Thoracic aorta (tissue), 2 donors: ENCODE measurements at places on chromosomes 1 and 21. TPM values are rescaled to one million over a fixed set of nuclear protein-coding genes. Genes with fewer than 3 reads are reported as not detected.

DNA sequence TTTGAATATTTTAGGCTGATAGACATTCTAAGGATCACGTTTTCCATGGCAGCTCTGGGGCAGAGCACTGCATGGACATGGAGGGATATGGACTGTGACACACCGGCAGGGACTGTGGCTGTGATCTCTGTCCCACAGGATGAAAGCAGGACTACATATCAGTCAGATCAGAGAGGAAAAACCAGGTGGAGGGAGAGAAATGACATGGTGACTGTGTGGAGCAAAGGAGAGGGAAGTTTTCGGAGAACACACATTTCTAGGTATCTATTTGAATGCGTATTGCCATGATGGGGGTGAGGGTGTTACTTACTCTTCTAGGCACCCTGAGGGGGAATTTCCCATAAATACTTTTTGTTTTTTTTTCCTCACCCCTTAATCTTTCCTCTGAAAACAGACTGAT is 3.2 kb upstream of the CD1C start:
- DNase-seq = no peak

DNA sequence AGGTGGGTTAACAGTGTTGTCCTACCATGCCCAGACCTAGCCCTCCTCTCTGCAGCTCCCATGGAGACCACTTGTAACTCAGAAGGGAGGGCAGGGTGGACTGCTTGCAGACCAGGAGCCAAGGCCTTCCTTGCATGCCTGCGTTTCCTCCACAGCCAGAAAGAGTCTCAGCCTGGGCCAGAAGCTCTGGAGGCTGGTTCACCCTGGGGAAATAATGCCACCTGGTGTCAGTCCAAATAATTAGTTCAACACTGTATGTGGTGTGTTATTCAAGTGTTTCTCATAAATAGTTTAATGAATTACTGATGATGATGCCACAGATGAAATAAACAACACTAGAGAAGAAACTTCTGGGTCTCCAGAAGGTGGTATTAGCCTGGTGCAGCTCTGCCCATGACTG is 16.9 kb upstream of the VANGL1 start:
- no peak for DNase-seq

GRCh38 chr21:38257667-38258066 is 876 bp downstream of the KCNJ15 start:
- DNase-seq = no peak

DNA sequence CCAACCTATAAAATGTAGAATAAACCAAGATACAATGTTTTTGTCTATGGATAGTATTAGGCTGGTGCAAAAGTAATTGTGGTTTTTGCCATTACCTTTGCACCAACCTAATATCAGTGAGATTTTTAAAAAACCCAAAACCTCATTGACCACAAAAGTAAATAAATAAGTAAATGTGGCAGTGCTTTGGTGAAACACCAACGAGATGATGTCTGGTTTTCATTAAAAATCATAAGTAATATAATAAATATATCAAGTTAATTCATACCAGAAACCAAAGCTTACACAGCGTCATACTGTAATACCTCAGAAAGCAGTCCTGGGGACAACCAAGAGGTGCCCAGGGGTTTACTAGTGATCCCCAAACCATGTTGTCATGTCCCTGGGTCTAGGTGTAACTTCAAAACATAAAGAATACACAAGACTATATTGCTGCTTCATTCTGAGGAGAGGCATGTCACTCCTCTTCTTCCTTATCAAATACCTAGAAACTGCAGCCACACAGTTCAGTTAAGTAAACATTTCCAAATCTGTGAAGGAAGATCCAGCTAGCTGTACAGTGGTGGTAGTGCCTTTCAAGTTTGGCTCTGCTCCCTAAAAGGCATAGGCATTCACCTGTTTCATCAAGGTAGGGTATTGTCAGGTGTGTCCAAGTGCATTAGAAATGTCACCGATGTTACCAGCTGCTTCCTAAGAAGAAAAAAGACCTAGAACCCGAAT is 51.6 kb upstream of the ZC3H11B start:
- no peak for DNase-seq

GRCh38 chr1:117857418-117857817 is 72.0 kb downstream of the GDAP2 start:
- no peak for DNase-seq

- DNase-seq = no peak
Observed at GRCh38 chr1:44543786-44544185, 130.5 kb downstream of the TMEM53 start.

DNA sequence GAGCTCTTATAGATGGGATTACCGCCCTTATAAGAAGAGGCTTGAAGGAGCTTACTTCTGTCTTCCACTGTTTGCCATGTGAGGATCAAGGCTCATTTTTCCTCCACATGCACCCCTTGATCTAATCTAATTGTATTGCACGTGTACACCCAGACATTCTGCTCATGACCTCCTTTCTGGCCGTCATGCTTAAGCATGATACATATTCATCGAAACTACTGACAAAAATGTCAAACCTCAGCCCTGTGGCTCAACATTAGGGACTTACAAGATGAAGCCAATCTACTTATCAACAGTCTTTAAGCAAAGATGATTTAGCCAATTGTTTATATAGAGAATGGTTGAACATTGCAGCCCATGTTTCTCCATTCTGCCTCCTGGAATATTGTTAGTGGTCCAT is 127.6 kb downstream of the XCL2 start:
- DNase-seq = no peak

DNA sequence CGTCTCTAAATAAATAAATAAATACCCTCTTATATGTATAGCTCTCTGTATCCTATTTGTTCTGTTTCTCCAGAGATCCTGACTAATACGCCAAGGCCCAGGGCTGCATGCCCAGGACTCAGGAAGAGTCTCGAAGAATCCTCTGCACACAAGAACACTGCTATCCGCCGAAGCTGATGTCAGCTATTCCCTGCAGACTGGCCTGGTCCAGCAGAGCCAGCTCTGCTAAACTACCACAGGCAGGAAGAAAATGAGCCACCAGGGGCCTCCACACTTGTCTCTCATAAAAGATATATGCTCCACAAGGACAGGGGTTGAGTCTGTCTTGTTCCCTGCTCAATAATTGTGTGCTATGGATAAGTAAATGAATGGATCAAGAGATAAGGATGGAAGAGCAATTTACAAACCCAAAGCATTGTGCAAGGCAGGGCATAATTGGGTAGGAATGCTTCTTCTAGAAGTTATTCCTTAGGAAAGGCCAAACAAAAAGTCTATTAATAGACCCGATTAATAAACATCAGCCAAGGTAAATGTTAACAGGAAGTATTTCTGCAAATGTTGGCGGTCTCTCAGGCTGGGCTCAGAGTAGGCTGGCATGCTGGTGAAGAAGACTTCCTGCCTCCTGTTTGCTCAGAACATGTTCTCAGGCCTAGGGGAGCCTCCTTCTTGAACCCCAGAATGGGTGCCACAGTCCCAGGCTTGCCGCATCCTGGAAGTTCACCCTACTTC is 26.3 kb upstream of the MAN1C1 start:
- peak; percentile 34 for DNase-seq

- no peak for DNase-seq
Observed at GRCh38 chr1:94031154-94031553, 89.8 kb downstream of the ABCA4 start.

GRCh38 chr1:248841702-248842395 is 3.8 kb downstream of the ZNF672 start:
- no peak for DNase-seq

- no peak for DNase-seq
Observed at GRCh38 chr21:45825219-45825618, 156.4 kb upstream of the COL6A1 start.

DNA sequence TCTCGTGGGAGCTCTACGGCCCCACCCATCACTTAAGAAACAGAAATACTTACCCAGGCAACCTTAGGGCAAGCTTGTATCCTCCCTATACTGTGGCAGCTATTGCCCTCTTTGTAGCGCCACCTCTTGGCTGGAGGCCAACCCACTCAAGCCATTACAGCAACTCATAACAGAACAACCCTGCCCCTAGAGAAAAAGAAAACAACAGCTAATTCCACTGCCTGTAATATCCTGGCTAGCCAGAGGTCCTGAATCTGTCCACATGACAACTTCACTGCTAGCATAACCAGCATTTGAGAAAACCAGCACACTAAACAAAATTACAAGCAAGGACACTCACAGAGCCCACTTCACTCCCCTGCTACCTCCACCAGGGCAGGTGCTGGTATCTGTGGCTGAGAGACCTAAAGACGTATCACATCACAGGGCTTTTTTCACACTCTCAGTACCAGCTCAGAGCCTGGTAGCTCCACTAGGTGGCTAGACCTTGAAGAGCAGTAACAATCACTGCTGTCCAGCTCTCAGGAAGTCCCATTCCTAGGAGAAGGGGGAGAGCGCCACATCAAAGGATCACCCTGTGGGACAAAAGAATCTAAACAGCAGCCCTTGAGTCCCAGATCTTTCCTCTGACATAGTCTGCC is 14.5 kb upstream of the MX1 start:
- DNase-seq = no peak

GRCh38 chr1:57067863-57068262 is 102.0 kb upstream of the C8B start:
- no peak for DNase-seq

DNA sequence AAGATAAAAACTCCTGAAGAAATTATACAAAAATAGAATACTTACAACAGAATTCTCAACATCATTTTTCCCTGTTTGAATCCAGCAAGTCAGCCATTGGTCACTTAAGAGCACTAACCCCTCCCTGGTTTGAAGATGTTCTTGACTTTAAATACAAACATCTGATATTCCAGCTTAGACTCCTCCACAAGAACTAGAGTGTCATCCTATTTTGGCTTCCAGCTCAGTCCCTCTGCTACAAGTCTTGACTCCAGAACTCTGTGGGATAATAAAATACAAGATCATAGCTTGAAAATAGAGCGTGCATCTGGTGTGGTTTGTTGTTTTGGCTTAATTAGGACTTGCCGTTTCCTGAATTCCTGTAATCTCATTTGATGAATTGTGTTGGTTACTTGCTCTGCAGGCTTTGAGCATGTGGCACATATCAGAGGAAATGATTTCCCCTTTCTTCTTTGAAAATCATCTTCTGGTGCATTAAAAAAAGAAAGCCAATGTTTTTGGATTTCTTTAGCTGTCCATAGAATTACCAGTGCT is 63.7 kb upstream of the DPT start:
- DNase-seq = no peak

DNA sequence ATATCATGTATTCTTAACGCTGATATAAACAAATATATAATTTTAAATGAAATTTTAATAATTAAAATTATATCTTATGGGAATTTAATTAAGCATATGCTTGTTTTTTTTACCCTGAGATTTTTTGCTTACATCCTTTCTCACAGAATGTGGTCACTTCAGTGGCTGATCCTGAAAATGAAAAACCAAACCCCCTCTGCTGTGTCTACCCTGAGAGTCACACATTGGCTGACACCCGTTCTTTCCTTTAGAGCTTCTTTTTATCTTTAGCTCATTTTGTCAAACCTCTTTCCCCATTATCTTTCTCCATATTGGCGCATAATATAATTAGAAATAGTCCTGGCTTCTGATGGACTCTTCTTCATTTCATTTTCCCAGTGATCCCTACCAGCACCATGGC is 10.8 kb upstream of the CACYBP start:
- no peak for DNase-seq

GRCh38 chr1:71269179-71269578 is 188.3 kb upstream of the ZRANB2 start:
- DNase-seq = no peak

DNA sequence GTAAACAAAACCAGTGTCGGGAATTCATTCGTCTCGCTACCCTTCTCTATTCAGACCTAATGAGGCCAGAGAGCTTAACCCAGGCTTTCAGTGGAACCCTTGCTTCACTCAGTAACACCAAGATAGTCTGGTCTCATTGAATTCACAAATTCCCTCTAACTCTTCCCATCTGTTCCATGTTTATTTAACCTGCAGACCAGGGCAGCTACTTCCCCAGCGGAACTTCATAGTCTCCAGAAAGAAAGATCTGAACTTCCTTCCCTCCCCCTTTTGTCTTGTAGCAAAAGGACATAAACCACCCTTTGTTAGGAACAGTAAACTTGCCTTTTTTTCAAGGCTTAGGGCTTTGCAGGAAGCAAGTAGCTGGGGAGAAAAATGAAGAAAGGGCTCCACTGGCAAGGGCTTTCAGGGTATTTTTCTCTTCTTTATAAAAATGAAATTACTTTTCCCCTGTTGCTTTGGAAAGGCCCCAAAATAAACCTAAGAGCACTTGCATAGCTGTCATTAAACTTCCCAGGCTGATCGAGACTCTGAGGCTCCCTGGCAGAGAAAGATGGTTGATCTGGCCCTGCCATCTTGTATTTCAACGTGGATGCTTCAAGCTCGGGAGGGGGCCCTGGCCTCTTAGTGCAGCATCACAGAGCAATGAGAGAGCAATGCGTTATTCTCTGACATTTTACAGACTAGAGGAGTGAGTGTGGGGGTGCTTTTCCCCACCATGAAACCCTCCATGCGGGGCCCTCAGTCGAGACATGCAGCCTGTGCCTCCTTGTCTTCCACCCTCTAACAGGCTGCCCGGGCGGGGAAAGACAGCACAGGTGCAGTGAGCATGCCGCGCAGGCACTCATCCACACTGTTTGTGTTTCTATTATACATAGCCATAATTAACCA is 30.0 kb downstream of the MIS18A start:
- no peak for DNase-seq

GRCh38 chr1:33626801-33627200 is 154.4 kb downstream of the ZSCAN20 start:
- no peak for DNase-seq

- DNase-seq = no peak
Observed at GRCh38 chr1:79899914-79900313, 893.4 kb upstream of the ADGRL4 start.

- no peak for DNase-seq
Observed at GRCh38 chr21:45409466-45410150, 4.6 kb downstream of the COL18A1 start.

GRCh38 chr1:147515045-147515869 is 26.0 kb upstream of the BCL9 start:
- DNase-seq = no peak

DNA sequence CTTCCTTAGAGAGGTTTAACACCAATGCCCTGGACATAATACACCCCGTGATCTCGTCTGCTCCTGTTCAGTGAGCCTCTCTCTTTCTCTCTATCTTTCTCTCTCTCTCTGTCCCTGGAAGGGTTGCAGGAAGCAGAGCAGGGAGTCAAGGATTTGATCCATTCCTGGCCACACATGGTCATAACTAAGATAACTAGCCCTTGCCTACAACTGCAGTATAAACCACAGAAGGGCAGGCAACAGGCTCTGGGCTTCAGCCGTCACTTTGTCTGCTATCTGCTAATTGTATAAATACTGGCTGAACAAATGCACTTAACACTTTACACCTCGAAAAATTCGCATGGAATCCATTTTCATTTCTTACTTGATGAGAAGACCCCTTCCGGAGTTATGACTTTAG is 357.5 kb upstream of the RUNX1 start:
- no peak for DNase-seq

Gene CD48
- total RNA-seq = 9.0 TPM

Gene TMEM240
- total RNA-seq = 11.1 TPM

Gene PDZK1
- 1.3 TPM for total RNA-seq

Gene FCGR3B
- total RNA-seq = 2.7 TPM

Gene C8A
- not detected for total RNA-seq

Gene RAB3B
- not detected for total RNA-seq

Gene FAM89A
- total RNA-seq = 8.4 TPM

Gene CHI3L2
- total RNA-seq = 2.2 TPM

Gene CDK11A
- total RNA-seq = 56.7 TPM

Gene KRTAP12-2
- not detected for total RNA-seq

Gene C4BPB
- total RNA-seq = 0.54 TPM

Gene TMEM82
- not detected for total RNA-seq

Gene RNU1-4
- total RNA-seq = under 0.01 TPM

Gene ITGB2
- 161 TPM for total RNA-seq
